ENCODE measurements at places on chromosomes 5 and 9.

GRCh38 chr5:178306430-178307225 is 74.0 kb upstream of the PHYKPL start:
- DNase-seq, result no peak

DNA sequence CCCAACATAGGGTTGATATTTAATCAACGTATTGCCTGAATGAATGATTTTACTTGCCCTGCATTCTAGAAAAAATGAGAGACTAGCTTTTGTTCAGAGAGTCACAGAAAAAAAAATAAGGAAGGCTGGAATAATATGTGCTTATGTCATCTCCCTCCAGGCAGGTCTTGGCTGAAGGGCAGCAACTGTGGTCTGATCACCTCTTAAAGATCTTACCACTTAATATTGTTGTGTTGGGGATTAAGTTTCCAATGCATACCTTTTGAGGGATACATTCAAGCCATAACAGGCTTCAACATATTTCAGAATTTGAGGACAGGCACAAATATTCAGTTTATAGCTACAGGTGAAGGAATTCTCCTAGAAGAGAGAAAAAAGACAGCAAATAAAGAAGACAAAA is 157.3 kb upstream of the S1PR3 start:
- no peak for DNase-seq

GRCh38 chr9:607417-607816 is 234.1 kb upstream of the DMRT1 start:
- DNase-seq, result no peak

DNA sequence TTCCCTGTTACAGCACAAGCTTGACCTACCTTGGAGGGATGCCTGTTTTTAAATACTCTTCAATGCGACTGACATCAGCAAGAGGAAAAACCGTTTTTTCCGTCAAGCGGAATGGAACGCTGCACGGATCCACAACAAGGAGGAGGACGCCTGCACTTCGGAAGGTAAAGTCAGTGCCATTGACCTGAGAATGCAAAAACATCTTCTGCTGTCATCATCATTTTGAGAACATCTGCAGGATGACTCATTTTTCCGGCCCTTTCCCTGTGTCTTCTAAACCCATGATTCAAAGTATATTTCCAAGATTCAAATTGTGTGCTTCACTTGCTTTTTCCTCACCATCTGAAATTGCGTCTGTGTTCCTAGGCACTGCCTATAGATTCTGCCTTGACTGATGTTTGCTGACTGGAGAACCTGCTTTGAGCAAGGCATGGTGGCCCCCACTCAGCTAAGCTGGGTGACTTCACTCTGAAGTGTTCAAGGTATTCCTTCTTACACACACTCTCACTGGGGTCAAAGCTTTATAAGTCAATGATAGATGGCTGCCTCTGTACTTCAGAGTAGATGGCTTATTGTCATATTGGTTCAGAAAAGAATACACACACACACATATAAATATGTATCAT is 78.1 kb downstream of the CEMIP2 start:
- no peak for DNase-seq

DNA sequence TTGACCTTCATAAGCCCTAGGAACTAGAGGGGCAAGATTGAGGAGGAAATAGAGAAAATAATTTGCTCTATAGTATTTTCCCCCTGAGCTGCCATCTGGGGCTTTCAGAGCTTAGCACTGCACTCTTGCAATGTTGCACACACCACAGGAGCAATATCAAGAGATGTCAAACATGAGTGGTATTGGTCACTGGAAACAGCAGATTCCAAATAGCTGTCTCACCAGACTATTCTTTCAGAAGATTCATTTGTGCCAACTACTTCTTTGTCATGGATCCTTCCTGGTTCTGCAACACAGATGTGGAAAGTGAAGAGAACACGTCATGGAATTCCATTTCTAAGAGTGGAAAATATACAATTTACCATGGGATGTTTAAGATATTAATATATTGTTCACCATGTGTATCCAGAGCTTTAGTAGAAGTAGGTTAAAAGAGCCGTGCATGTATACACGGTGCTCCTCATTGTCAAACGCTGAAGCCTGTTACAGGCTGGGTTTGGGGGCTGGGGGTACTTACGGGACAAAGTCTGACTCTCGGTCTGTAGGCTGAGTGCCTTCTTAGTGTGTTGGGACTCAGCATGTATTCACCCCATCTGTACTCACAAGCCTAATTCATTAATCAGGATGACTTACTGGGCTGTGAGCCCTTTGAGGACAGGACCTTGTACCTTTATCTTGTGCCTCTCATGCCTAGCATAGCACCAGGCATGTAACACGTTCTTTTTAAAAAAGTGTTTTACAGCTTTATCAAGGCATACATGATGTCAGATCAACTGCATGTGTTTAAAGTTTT is 31.4 kb upstream of the GDNF start:
- no peak for DNase-seq

DNA sequence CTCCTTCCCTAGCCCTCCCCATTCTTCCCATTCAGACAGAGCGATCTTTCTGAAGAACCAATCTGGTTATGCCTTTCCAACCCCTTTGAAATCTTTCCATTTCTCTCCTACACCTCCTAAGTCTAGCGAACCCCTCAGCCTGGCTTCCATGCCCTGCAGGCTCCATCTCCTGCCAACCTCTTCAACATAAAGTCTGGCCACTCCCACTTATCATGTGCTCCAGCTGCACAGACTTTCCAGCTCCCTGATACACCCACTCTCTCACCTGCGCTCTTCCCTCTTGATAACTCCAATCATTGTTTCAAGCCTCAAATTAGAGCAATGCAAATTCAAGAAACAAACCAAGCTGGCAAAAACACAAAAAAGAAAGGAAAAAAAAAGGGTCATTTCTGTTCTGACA is 3.8 kb upstream of the ORM1 start:
- DNase-seq, result no peak

DNA sequence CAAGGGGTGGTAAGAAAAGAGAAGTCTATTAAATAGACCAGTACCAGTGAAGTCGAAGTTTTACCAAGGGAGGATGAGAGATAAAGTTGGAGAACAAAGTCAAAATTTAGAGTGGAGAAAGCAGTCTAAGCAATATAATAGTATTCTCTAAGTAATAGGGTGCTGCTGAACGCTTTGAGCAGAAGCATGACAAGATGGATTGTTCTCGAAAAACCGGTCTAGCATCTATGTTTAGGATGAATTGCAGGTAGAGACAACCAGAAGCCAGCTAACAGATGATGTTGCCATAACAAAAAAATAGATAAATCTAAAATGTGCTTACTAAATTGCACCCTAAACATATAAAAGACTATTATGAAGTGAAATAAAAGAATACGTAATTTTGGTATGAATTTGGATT is 237.0 kb downstream of the PRELID2 start:
- no peak for DNase-seq

DNA sequence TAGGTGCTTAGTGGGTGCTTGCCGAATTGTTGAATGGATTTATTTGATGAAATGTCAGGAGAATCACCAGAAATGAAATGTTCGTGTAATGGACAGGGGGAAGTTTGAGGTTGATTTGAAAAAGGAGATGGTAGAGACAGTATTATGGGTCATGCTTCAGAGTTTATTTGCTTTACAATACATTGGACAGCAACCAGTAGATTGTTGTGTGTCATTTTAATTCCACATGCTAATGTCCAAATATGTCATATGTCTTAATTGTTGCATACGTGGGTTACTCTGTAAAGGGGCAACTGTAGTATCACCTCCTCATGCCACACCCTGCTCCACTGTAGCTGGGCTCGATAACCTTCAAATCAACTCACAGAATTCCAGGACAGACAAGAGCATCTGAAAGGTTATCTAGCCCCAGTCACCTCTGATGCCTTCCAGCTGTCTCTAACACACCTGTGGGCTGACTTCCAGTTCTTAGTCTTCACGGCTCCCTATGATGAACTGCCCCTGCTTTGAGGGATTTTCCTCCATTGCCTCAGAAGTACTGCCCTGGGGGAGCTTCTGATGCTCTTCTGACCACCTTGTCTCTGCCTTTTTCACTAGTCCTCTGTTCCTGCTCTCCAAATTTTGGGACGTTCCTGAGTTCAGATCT is 1.7 kb downstream of the PDCD1LG2 start:
- no peak for DNase-seq

- no peak for DNase-seq
These were observed 30.6 kb upstream of the RAB14 start for GRCh38 chr9:121232251-121232650.

GRCh38 chr9:125536776-125537175 is 170.2 kb downstream of the MAPKAP1 start:
- no peak for DNase-seq

DNA sequence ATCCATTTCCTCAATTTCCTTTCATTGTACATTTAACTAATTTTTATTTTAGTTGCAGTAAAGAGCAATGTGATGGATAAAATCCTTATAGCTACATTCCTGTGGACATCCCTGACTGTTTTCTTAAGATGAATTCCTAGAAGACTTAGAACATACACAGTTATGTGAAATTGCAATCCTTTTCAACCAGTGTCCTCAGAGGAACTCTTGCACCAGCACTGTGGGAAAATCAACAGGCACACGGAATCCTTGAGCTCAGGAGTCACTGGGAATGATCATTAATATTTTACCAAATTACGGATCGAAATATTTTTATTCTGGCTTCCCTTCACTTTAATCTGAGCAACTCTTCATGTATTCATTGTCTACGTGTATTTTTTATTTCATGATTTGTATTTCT is 901.9 kb upstream of the WWC1 start:
- no peak for DNase-seq

DNA sequence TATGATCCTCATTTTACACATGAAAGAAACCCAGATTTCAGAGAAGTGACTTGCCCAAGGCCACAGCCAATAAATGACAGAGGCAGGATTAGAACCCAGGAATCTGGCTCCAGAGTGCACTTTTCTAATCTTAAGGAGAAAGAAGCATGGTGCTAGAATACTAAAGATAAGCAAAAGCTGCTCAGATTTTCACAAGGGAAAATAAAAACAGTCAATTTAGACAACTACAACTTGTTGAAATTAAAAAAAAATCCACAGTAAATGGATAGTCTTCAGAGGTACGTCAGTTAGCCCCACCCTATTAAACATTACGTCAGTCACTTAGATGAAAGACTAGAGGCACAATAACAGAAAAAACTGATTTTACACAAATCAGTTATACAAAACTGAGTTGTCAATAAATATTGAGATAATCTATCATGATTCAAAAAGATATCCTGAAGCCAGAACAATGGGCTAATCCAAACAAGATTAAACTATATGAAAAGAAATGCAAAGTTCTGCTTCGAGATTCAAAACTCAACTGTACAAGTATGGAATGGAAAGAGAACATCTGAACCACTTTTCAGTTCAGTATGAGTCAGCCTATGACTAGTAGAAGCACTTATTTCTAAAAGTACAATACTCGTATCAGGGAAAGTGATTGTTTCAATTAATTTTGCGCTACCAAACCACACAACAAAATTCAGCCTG is 9.3 kb downstream of the TMEM245 start:
- DNase-seq, result no peak

DNA sequence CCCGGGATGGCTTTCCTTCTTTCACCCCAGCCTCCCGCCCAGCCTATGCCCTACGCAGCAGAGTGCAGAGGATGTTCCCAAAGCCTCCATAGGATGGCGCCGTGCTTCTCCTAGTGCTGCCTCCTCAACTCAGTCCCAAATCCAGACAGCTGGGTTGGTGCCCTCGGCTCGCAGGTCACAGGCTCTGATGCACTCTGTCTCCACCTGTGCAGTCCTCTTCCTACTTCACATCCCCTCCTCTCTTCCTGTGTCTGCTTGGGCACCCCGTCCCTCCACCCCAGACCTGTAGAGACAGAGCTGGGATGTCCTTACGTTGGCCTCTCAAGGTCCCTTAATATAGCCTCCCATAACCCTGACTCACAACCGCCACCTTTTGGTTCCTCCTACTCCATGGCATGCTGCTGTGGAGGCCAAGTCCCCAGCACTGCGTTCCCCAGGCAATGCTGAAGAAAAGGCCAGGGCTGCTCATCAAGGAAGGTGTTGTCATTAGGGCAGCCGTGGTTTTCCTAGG is 314.4 kb downstream of the GADD45G start:
- no peak for DNase-seq

DNA sequence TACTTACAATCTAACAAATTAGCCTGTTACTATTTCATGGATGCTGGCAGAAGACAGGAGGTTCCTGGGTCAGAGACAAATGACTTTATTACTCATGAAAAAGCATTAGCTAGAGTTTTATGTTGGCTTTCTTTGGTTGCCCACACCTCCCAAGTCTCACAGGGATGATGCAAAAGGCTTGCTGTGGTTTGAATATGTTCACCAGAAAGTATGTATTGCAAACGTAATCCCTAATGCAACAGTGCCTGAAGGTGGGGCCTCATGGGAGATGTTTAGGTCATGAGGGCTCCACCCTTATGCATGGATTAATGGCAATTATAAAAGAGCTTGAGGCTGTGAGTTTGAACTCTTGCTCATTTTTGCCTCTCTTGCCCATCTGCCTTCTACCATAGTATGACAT is 28.5 kb downstream of the DPYSL3 start:
- DNase-seq, result no peak

DNA sequence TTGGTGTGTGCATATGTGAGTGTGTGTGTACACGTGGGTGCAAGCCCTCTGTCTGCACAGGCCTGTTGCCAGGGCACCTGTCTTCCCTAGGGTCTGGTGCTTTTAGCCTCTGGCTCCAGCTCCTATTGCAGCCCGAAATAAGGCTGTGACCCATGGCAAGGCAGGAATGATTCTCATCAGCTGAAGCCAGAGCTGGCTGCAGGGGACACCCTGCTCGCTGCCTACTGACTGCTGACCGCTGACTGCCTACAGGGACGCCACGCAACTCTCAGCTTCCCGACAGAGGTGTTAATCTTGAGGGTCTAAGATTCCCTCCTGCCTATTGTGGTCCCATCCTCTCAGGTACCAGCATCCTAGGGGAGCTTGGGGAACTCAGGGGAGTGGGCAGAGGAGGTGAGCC is at the start of gene MYOZ3:
TSS of gene MYOZ3 (plus strand) at position 166 of the 400 bp plus-strand sequence. CDS start 1,691 bp downstream, outside the sequence.
- DNase-seq, result no peak

DNA sequence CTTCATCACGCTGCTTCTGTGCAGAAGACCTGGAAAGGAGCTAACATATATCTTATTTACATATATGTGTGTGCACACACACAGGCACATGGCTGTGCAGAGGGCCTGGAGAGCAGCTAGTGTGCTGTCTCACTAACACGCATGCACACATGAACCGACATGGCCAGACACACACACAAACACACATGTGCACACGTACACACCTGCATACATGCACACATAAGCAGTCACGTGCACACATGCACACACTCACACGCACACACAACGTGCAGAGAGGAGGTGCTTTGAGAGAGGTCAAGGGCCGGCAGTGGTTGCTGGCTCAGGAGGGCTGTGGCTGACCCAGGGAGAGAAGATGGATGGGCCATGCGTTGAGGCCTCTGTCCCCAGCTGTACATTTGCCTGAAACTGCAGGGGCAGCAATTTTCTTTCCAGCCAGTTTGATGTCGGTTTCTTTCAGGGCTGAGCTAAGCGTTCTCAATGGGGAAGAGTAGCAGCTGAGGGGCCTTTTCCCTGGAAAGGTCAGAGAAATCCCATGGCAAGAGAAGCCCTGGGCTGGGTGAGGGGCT is 66.7 kb downstream of the OLFM1 start:
- DNase-seq, result no peak

- DNase-seq, result no peak
These were observed 18.3 kb upstream of the PHYHD1 start for GRCh38 chr9:128902351-128903078.

GRCh38 chr5:98214240-98215051 is 559.0 kb upstream of the RGMB start:
- no peak for DNase-seq
